ENCODE measurements at places on chromosomes 5 and 9. TPM values are rescaled to one million over a fixed set of nuclear protein-coding genes. Genes with fewer than 3 reads are reported as not detected.
A peak's percentile ranks its signal among the peaks of the same experiment; 100 is the strongest.

The AGXT2 gene
- total RNA-seq, result not detected

The INVS gene
- total RNA-seq, result 18.6 TPM

The SLC46A2 gene
- total RNA-seq, result not detected

DNA sequence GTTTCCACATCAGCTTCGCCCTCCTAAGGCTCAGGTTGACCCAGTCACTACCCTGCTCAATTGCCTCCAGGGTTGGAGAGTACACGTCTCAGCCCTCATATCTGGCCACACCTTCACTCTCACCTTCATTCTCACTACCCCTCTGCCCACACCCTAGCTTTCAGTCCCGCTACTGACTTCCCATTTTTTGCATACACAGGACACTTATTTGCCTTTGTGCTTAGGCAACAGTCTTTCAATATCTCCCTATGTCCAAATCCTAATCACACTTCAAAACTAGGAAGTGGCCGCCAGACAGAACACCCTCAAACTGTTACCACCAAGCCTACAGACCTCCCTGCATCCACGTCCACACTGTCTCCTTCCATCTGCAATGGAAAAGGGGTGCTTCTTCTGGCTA lies 10.9 kb downstream of the MCTP1 start:
- DNase-seq, result no peak

DNA sequence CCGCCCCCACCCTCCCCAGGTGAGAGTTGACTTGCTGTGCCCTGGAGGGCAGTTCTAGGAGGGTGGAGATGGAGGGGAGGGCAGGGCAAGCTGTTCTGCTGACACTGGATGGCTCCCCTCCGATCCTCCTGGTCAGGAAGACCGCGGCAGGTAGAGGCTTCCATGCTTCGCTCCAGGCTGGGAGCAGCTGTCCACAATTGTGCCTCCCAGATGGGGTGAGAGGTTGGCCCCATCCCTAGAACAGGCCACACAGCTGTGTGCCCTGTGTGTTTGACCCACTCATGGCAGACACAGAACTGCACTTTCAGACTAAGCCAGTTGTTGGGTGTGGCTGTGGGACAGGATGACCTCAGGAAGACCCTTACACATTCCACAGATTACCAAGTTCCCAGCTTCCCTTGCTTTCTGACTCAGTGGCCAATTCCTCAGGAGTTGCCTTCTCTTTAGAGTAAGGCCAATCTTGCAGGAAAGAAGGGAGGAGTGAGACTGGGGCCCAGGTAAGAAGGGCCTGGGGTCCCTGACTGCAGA lies 72.1 kb upstream of the HSPA9 start:
- DNase-seq, result no peak

GRCh38 chr9:70257991-70258691 lies 637 bp upstream of the SMC5 start:
- peak; percentile 70 for DNase-seq

DNA sequence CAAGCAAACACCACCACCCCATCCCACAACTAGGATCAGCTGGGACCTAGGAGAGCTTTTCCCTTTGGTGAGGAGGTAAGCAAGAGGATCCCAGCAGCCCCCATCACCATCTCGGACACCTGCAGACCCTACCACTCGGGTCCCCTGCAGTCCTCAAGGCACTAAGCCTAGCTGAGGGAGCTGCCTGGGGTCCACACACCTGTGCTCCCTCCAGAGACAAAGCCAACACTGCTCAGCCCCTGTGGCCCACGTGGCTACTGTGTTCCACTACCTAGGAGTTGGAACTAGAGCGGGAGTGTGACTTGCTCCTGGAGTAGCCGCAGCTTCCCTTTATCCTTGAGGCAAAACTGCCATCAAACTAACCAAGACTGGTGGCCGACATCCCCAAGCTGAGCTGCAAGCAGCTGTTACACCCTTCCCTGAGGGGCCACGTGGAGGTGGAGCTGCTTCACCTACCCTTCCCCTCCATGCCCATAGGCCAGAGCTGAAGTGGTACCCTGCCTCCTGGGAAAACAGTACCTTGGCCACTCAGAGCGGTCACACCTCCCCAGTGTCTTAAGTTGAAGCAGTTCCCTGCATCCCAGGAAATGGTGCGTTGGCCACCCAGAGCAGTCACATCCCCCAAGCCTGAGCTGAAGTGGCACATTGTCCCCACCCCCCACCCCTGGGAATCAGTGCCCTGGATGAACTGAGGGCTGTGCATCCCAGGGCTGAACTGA lies 205.5 kb downstream of the CACNA1B start:
- DNase-seq, result no peak

DNA sequence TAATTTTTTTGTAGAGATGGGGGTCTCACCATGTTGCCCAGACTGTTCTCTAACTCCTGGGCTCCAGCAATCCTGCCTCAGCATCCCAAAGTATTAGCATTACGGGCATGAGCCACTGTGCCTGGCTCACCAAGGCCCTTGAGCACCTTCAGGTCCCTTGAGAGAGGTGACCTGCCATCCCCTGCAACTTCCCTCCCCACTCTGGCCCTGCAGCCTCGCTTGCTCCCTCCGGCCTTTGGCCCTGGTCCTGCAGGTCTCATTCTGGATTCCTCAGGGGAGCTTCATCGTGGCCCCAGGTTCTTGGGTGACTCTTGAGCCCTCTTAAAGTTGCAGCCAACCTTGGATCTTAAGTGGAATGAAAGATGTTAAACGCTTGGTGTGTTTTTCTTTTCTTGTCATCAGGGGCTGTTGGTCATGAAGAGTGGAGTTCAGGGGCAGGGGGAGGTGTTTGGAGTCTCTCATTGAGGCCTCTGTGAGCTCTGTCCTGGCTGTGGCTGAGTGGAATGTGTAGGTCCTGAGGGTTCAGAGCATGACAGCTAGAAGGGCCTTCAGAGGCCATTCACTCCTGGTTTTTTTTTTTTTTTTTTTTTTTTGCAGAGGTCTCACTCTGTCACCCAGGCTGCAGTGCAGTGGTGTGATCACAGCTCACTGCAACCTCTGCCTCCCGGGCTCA lies 33.0 kb downstream of the PPARGC1B start:
- no peak for DNase-seq

DNA sequence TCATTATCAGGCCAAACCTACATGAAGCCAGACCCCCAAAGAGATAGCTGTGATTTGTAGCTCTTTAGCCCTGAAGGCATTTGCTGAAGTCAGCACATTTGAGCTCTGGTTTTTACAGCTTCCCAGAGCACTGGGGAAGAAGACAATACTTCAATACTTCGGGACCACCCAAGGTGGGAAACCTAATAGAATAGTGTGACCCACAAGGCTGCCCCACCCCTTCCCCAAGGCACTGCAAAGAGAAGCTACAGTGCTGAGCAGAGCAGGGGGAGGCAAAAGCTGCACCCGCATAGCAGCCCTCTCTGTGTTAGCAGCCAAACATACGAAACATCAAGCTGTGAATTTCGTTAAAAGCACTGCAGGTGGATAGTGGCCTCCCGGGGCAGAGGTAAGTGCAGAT lies 87.3 kb downstream of the HSD17B3 start:
- no peak for DNase-seq

DNA sequence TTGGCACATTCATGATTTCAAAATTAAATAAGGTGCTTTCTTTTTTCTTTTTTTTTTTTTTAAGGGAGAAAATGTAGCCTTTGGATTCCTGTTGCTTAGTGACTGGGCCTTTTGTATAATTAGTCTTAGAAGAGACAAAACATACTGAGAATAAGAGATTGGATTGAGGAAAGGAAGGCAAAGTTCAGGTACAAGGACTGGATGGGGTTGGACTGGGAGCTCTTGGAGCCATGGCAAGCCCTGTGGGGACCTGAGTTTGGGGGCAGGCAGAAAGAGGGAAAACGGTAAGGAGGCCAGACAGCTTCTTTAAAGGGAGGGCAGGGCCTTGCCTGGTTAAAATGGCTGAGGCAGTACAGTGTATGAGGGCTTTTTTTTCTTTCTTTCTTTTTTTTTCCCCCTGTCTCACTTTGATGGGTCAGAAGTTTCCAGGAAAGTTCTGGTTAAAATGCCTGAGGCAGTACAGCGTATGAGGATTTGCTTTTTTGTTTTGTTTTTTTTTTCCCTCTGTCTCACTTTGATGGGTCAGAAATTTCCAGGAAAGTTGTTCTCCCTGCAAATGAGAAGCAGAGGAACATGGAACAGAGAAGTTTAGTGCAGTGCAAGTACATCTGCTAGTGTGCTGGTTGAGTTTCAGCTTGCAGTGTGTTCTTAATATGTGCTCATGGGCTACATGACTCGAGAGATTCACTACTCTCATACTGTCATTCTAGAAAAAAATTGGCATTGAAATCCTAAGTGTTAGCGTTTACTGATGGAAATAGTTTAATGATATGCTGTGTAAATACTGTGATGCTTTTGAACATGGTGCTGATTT lies 16.8 kb downstream of the SNX18 start:
- DNase-seq, result no peak

DNA sequence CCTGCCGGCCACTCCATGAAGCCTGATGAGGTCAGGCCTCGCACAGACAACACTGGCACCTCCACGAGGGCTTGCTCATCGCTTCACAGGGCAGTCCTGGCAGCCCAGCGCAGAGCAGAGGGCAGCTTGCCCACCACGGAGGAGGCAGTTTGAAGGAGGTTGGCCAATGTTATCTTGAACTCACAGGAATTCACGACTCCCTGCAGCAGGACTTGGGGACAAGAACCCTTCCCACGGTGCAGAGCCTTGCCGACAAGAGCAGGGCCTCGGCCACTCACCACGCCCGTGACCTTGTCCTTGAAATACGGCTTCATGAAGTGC lies 5.0 kb downstream of the SNAPC4 start:
- DNase-seq, result no peak

GRCh38 chr9:135365013-135365768 lies 114.4 kb upstream of the PPP1R26 start:
- DNase-seq, result no peak

DNA sequence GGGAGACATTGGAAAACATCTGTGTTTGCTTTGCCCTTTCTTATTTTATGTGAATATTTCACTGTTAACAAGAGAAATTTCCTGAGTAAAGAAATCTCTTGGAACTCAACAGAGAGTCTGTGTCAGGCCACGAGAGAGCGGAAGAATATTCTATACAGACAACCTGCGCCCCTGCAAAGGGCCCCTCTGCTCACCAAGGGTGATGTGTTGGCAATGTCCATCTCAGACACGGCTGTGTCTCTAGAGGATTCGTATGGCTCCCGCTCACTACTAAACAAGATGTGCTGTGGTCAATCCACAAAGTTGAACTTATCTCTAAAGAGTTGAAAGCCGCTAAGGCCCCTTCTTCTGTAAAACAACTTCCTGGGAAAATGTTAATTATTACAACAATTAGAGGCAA lies 241.0 kb upstream of the IRX1 start:
- no peak for DNase-seq

- no peak for DNase-seq
These were observed 20.6 kb downstream of the SHB start for GRCh38 chr9:38048316-38048969.

- DNase-seq, result no peak
These were observed 4.0 kb downstream of the SNX30 start for GRCh38 chr9:112754578-112754977.

DNA sequence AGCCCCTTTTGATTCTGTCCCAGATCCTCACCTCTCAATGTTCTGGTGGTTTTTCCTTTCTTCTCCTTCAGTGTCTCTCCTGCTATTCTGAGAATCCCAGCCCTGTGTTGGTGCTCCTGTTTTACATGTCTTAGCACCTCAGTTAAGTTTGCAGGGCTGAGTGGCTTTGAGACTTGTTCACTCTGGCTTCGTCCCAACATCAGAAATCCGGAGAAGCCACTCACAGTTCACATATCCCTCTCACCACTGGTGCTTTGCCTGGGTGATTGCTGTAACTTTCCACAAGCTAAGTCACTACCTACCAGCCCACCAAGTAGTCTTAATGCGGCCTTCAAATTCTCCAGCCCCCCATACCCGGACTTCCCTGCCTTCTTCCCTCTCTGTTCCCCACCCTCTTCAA lies 40.2 kb downstream of the CYFIP2 start:
- DNase-seq, result no peak

- peak; percentile 81 for DNase-seq
These were observed 134.6 kb upstream of the CPEB4 start for GRCh38 chr5:173753307-173754168.

Data from G401 (cell line).